Osteoblast (primary cell): ENCODE measurements at places on chromosomes 5 and 9. TPM values are rescaled to one million over a fixed set of nuclear protein-coding genes. Genes with fewer than 3 reads are reported as not detected.

DNA sequence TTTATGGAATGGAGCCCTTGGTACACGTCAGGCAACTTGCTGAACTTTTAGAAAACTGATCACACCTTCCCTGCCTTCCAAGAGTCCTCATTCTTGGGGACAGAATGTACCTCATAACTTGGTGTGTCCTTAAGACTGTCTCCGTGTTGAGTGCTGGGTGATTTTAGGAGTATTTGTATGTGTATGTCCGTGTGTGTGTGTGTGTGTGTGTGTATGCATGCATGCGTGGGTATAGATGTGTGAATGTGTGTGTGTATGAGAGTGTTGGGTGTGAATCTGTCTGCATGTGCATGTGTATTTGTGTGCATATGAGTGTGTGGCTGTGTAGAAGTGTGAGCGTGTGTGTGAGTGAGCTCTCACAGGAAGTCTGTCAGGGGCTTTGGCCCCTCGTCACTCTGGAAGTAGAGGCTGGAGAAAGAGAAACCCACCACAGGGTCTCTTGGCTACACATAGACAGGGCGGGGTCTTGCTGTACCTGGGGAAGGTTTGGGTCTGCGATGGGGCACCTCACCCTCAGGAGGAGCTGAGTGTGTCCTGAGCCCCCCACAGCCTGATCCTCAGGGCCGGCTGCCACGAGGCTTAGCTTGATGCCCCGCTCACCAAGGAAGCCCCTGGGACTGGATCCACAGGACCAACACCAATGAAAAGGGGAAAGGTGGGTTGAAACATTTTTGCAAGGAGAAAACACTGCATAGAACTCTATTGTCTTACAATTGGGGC is 33.1 kb upstream of the ANKRD33B start:
- no peaks in the 10 kb centered on the region for H3K36me3 ChIP-seq
- no peak for DNase-seq
- H3K27ac ChIP-seq, result no peak overlapping the region
- peaks cover 10% of the 10 kb centered on the region for H3K4me1 ChIP-seq
- no peak overlapping the region for H3K4me3 ChIP-seq

- H3K36me3 ChIP-seq, result no peaks in the 10 kb centered on the region
- H3K27me3 ChIP-seq, result no peaks in the 10 kb centered on the region
- peak; percentile 69 for DNase-seq
- H3K4me1 ChIP-seq, result peaks cover 15% of the 10 kb centered on the region
These were observed 65.6 kb downstream of the HOMER1 start for GRCh38 chr5:79448336-79448735.

DNA sequence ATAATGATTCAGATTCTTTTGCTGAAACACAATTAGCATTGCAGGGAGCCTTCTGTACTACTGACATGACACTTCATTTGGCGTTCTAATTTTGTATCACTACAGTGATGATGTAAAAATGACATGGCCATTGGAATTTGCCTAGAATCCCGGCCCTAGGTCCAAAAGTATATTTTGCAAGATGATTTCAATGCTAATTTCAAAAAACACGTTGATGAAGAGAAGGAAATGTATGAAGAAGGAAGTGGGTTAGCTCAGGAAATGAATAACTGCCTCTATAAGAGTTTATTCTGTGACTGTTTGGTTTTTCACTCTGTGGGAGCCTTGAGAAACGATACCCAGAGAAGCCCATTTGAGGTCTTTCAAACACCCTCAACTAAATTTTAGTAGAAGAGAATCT is 59.3 kb downstream of the OSTF1 start:
- H3K36me3 ChIP-seq, result peaks cover 4% of the 10 kb centered on the region
- H3K4me1 ChIP-seq, result peaks cover 23% of the 10 kb centered on the region
- no peak for DNase-seq
- H3K4me3 ChIP-seq, result no peak overlapping the region
- no peaks in the 10 kb centered on the region for H3K27me3 ChIP-seq
- H3K27ac ChIP-seq, result peak overlapping the region; percentile 85

DNA sequence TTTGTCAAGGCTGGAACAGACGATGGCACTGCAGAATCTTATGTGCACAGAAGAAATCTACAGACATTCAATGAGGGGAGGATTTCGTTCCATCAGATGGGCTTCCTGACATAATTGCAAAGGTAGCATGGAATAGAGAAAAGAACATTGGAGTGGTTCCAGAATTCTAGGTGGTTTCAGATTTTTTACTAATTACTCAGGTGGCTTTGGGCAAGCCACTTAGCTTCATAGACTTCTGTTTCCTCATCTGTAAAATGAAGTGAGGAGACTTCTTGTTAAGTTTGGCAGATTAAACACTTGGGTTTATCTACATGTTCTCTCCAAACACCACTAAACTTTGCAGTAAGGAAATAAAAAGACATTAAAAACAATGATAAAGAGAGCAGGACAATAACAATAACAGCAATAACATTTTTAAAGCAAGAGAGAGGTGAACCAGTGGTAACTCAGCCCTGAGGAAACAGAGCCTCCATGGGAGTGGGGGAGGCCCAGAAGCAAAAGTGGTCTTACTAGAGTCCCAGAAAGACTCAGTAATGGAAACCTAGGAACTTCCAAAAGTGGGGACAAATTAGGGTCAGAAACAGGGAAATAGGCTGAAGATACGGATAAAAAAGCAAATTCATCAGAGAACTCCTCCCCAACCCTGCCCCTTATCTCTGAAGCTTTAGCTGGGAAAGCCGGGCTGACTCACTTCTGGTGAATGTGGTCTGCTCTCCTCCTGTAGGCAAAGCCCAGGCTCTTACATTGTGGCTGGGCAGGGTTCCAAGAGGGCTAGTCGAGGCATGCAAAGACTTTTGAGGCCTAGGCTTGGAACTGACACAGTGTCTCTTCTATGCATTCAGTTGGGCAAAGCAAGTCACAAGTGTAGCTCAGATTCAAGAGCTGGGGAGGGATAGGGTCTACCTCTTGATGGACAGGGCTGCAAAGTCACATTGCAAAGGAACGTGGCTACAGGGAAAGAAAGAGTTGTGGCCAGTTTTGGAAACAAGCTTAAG is 11.8 kb upstream of the ACTBL2 start:
- H3K27ac ChIP-seq, result peak overlapping the region; percentile 91
- H3K36me3 ChIP-seq, result no peaks in the 10 kb centered on the region
- H3K4me1 ChIP-seq, result peaks cover 24% of the 10 kb centered on the region
- peak; percentile 89 for DNase-seq
- peak overlapping the region; percentile 16 for H3K4me3 ChIP-seq

CSF2 gene
- not detected in 2 replicates for total RNA-seq

ARL10 gene
- 8.3 and 14.1 TPM in 2 replicates for total RNA-seq

PLPP7 gene
- 16.3 and 18.0 TPM in 2 replicates for total RNA-seq
